AML-193 (cell line): ENCODE measurements at places on chromosomes 11 and 22.

GRCh38 chr11:12266943-12267342, 110.4 kb upstream of the PARVA start:
- no peak for DNase-seq

GRCh38 chr22:42745118-42745517, 24.4 kb upstream of the A4GALT start:
- DNase-seq: no peak

DNA sequence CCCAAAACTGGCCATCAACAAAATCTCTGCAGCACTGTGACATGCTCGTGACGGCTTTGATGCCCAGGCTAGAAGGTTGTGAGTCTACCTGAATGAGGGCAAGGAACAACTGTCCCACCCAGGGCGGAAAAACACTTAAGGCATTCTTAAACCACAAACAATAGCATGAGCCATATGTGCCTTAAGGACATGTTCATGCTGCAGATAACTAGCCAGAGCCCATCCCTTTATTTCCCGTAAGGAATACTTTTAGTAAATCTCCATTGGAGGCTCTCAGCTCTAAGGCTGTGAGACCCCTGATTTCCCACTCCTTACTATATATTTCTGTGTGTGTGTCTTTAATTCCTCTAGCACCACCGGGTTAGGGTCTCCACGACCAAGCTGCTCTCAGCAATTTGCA, 3.4 kb downstream of the CHORDC1 start:
- DNase-seq: no peak

- DNase-seq: peak; percentile 96
These were observed at the start of gene MYH9 for GRCh38 chr22:36387959-36388726. Gene MYH9 (minus strand): TSS chr22:36387967. CDS start chr22:36349236, 38,731 bp downstream.
